Astrocyte (in vitro differentiated cells and primary cell): ENCODE measurements at places on chromosomes 7 and 10. TPM values are rescaled to one million over a fixed set of nuclear protein-coding genes. Genes with fewer than 3 reads are reported as not detected.

DNA sequence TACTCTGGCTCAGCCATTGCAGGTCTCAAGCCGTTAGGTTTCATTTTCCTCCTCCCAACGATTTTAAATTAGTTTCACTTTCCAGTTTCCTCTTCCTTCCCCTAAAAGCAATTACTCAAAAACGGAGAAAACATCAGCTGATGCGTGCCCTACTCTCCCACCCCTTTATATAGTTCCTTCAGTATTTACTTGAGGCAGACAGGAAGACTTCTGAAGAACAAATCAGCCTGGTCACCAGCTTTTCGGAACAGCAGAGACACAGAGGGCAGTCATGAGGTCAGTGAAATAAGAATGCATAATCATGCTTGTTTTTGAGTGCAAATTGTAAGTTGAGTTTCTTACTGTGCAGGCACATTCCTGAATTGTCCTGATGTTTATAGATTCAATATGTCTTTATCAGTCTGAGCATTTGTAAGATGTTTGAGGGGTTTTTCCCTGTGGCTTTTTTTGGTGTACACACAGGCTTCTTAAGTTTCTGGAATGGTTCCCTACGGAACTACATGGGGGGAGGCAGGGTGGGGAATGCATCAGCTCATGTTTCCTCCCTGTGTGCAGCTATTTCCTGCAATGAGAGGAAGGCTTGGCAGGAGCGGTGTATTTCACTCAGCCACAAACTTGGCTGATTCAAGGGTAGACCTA, at the start of gene IFIT3:
TSS of gene IFIT3 (plus strand) at position 195 of the 639 bp plus-strand sequence. CDS start at position 272, 77 bp downstream.
- H3K36me3 ChIP-seq = no peaks in the 10 kb centered on the region
- H3K4me3 ChIP-seq = peak within 1 kb of the TSS; percentile 67
- H3K4me1 ChIP-seq = peaks cover 22% of the 10 kb centered on the region
- peak; percentile 95 for DNase-seq
- H3K27me3 ChIP-seq = no peaks in the 10 kb centered on the region

Gene HOXA5
- not detected in 2 replicates for total RNA-seq

Gene FZD8
- 17.2 and 30.9 TPM in 2 replicates for total RNA-seq

DNA sequence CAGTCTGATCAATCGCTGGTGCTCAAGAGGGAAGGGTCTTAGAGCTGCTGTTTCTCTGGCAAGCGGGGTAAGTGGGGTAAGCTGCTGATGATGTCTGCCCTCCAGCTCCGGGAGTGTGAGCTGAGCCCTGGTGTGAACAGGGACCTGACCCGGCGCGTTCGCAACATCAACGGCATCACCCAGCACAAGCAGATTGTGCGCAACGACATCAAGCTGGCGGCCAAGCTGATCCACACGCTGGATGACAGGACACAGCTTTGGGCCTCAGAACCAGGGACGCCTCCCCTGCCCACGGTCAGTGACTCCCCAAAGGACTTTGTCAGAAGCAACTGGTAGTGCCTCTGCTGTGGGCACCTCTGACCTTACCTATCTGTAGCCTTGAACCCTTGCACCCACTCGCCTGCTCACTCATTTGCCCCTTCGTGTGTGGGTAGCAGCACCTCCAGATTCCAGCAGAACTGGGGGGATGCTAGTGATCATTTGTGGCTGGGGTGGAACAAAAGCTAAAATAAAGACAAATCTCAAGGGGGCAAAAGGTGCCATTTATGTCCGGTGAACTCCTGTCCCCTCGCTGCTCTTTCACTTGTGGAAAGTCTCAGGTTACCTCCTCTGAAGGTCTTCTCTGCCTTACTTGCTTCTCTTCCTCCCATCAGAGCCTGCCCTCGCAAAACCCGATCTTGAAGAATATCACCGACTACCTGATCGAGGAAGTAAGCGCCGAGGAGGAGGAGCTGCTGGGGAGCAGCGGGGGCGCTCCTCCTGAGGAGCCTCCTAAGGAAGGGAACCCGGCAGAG, 3.2 kb downstream of the UFSP1 start:
- no peaks in the 10 kb centered on the region for H3K27me3 ChIP-seq
- no peak for DNase-seq
- H3K4me1 ChIP-seq = peaks cover 29% of the 10 kb centered on the region
- no peak overlapping the region for H3K4me3 ChIP-seq

DNA sequence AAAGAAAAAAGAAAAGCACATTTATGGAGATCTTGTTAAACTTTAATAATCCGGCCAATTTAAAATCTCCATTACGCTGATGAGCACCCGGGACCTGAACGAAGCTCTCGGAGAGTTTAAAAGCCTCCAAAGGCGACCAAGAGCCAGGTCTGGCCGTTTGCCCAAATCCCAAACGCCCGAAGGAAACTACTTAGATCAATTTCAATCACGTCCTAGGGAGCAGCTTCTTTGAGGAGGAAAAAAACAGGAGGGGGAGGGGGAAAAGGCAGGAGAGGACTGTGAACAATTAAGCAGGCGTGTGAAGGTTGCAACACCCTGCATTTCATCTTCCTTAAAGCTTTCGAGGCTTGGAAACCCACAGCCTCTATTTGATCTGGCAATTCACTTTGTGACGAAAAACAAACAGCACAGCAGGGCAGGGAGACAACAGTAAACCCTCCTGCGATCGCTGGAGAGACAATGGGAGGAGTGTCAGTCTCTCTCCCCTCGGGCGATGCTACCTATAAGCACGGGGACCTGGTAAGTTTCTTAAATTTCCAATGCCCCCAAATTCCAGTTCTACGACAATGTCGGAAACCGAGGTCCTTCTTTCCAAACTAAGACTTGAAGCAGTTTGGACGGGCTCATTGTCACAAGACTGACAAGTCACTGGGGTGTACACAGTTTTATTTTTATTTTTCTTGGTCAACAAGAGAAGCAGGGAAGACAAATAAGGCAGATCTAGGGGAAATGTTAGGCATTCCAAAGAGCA, 1.2 kb downstream of the KLF6 start:
- H3K4me3 ChIP-seq = peak overlapping the region; percentile 97
- H3K36me3 ChIP-seq = peaks cover 36% of the 10 kb centered on the region
- peak; percentile 59 for DNase-seq
- H3K27me3 ChIP-seq = no peaks in the 10 kb centered on the region
